ENCODE measurements at places on chromosomes 5 and 9.

GRCh38 chr5:116297296-116297814, 212.5 kb downstream of the COMMD10 start:
- no peak for DNase-seq

GRCh38 chr5:1899201-1899600, 16.5 kb upstream of the IRX4 start:
- no peak for DNase-seq

DNA sequence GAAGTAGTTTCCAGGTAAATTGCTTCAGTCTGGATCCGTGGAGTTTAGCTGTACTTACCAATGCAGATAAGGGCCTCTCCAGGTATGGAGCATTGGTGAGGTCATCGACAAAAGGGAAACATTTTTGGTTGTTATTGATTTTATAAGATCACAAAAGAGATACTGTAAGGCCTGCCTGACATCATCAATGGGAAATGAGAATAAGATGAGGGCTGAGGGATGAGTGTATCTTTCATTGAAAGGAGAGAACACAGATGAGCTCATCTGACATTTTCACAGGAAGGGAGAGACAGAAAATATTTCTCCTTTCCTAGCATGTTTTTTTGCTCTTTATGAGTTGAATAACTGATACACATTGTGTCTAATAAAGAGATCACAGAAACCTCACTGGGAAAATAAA, 233.6 kb downstream of the SAXO1 start:
- DNase-seq: no peak

GRCh38 chr9:1208157-1208556, 158.0 kb downstream of the DMRT2 start:
- no peak for DNase-seq

DNA sequence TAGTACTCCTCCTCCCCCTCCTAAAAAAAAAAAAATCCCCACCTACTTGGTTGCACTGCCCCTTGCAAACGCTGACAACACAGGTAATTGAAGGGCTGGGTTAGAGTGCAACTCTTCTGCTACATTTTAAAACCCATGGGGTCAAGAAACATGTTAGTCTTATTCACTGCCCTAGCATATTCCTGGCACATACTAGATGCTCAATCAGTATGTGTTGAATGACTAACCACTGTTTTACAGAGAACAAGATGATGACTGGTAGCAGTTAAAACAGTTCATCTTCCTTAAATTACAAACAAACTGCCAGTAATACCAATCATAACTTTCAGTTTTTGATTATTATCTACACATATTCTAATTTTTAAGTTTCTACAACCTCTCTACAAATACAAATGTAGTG, 124.4 kb downstream of the NFIB start:
- DNase-seq: no peak

DNA sequence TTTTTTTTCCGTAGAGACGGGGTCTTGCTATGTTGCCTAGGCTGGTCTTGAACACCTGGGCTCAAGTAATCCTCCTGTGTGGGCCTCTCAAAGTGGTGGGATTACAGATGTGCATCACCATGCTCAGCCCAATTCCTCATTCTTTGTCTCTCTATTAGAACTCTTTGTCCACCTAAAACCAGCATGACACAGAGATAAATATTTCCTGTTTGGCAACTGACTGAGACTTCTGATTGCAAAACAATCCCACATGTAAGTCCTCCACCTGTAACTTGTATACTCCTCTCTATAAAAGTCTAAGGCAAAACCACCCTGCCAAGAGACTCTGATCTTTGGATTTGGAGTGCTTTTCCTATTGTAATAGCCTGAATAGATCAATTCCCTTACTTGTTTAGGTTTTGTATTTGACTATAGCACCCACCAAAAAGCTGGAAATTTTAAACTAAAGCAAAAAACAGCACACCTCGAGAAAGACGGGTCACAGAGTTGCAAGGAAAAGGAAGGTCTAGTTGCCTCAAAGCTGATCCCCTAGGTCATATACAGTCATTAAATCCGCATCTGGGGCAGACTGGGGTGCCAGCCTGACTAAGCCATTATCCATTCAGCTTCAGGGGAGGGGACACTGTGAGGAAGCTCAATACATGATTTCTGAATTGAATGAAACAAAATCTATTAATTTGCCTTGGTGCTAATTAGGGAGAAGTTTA, 13.5 kb upstream of the KIF27 start:
- no peak for DNase-seq

- no peak for DNase-seq
These were observed 12.2 kb downstream of the TRAF1 start for GRCh38 chr9:120914396-120914795.

- no peak for DNase-seq
These were observed 42.8 kb upstream of the CDK20 start for GRCh38 chr9:88017096-88017495.

- no peak for DNase-seq
These were observed 16.3 kb downstream of the ECPAS start for GRCh38 chr9:111467778-111468367.

DNA sequence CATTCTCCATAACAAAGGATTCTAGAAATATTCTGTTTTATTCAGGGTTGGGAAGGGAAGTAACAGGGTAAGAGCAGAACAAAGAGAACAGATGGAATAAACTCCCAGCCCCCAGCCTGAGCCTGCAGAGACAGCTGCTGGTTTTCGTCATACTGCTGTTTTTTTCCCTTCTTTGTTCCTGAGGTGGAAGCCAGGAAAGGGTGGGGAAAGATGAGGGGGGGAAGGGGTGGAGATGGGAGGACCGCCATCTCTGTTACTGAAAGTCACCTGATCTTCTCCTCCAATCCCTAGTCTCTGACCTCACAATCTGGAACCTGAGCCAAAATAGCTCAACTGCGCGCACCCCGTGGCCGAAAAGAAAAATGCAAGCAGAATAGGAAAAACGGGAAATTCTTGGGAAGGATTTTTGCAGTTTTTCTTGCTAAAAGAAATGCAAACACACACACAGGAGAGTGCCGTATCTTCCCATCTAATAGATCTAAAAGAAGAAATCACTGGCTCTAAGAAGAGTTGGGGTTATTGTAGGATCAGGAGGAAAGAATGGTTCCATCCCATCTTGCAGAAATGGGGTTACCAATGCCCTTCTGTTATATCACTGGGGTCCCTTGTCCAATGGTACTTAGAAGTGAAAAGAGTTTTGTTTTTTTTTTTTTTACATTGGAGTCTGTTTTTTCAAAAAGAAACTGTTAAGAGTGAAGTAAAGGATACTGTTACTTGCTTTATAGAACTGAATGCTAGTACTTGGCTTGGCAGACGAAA, 57.9 kb downstream of the DIAPH1 start:
- DNase-seq: no peak

DNA sequence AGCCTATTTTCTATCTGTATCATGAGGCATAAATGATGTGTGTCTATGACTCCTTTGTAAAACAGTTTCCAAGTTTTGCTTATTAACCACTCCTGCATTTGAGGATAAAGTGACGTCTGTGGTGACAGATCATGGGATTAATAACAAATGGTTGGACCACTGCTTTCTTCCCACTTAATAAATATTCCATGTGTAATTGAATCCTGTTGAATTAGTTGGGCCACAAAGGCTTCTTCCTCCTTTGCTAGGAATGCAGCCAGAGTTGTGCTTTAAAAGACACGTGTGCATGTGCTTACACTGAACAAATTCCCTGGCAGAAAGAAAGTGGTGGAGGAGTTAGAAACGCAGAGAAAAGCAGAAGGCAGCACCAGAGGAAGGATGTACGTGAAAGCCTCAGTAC, 150.2 kb downstream of the ACTBL2 start:
- no peak for DNase-seq

DNA sequence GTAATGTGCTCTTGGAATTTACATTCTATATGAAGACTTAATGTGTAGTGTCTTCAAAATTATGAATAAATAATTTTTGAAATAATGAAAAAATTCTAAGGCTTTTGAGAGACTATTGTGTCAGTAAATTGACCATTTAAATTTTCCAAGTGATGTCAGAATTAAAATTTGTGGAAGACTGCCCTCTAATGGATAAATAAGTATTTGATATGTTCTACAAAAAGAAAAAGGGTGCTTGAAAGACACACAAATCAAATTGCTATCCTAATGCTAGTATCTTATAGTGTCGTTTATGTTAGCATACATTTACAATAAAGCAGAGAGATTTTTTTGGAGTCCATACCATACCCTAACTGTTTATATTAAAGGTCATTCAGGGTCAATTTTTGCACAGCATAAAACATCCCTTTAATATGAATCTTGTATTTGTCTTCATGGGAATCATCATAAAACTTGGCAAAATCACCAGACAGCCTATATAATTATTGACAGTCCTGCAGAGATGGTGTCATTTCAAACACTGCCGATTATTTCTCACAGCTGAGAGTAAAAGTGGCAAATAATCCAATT, 120.8 kb upstream of the SLC27A6 start:
- no peak for DNase-seq

DNA sequence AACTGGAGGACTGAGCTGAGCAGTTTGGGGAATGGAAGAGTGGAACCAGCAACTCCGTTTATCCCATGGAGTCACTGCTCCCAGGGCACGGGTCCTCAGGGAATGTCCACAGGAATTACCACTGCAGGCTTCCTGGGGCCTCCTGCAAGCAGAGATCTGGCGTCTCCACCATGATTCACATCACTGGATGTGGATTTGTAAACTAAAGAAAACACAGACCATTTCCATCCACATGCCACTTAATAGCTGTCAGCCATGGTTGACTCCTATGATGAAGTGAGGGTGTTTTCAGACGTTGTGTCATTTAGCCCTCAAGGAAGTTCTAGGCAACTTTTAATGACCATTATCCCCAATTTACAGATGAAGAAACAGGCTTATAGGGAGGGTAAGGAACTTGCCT, 30.2 kb downstream of the SNCAIP start:
- no peak for DNase-seq

- DNase-seq: no peak
These were observed 23.8 kb downstream of the CPLX2 start for GRCh38 chr5:175895215-175895614.

GRCh38 chr5:73592551-73592950, 27.0 kb downstream of the UTP15 start:
- no peak for DNase-seq

GRCh38 chr9:107847978-107848964, 358.7 kb upstream of the KLF4 start:
- DNase-seq: no peak

GRCh38 chr9:16964228-16964627, 93.8 kb upstream of the BNC2 start:
- no peak for DNase-seq

- DNase-seq: no peak
These were observed 210.6 kb downstream of the AUH start for GRCh38 chr9:91150998-91151717.

DNA sequence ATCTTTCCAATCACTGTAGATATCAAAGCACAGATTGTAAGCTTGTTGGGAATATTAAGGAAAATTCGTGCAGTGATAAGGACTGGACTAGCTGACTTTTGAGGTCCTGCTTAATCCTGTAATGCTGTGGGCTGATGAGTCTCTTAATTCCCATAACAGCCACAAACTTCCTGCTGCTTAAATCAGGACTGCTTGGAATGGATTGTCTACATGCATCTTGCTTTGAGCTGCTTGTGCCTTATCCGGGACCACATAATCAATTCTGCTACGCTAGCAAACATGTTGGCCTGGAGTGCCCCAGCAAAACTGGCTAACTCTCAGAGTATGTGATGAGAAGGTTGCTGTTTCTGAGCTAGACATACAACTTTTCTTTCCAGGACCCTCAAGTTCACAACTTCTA, 79.6 kb downstream of the SNCAIP start:
- no peak for DNase-seq

DNA sequence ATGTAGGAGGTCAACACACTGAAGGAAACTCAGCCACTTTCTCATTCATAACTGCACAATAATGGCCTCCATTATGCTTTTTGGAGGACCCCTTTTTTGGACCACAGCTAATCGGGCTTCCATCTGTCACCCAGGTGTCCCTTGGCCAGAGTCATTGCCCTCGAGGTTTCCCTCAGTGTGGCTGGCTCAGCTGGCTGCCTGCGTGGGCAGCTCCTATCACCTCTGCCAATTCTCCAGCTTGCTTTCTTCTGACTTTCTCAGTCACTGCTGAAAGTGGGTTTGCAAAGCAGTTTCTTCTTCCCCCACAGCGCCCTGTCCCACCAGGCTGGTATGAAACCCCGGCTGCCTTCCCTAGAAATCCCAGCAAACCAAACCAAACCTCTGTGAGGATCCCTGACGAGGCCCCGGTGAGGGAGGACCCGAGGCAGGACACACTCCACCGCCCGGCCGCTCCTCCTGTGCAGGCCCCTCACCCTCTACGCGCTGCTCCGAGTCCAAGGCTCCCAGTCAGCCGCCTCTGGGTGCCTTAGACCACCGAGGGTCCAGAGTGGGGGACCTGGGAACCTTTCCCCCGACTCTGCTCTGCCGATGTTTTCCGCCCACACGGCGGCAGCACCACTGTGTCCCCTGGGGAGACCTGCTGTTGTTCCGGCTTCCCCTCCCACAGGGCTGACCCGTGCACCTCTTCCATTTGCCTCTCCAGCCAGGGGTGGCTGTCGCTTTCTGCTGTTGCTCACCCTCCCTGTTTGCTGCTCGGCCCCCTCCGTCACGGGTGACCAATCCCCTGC, 109.5 kb downstream of the TENT4A start:
- no peak for DNase-seq

DNA sequence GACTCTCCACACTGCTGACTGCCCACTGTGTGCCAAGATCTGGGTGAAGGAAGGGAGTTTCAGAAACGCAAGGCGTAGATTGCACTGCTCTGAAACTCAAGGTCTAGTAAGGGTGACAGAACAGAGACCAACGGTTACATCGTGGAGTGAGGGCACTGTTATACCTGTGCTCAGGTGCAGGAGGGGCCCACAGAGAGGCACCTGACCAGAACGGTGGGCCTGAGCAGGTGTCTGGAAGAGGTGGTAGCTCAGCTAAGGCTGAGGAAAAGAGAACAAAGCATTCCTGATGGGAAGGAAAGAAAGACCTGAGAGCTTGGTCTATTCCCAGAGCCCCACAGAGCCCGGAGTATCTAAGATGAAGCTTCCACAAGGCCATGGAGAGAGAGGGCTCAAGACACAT, 267.2 kb downstream of the MED10 start:
- DNase-seq: no peak

GRCh38 chr5:62082370-62082801, 223.6 kb upstream of the KIF2A start:
- no peak for DNase-seq

GRCh38 chr9:103900466-103900865, 193.6 kb upstream of the SMC2 start:
- no peak for DNase-seq

- no peak for DNase-seq
These were observed 48.6 kb upstream of the FCN1 start for GRCh38 chr9:134966270-134966669.

DNA sequence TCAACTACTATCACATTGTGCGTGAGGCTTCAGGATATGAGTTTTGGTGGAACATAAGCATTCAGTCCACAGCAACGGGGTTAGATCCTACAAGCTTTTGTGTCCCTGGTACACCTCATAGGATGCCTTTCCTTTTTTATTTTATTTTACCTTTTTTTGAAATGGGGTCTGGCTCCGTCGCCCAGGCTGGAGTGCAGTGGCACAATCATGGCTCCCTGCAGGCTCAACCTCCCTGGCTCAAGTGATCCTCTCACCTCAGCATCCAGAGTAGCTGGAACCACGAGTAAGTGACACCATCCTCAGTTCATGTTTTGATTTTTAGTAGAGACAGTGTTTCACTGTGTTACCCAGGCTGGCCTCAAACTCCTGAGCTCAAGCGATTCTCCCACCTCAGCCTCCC, 86.0 kb upstream of the RAI14 start:
- no peak for DNase-seq

GRCh38 chr5:25006237-25006636, 361.5 kb upstream of the CDH10 start:
- no peak for DNase-seq

- DNase-seq: no peak
These were observed 45.3 kb upstream of the NAA35 start for GRCh38 chr9:85895685-85896084.

GRCh38 chr5:59357381-59357977, 536.0 kb downstream of the PDE4D start:
- no peak for DNase-seq

All from stimulated activated CD4-positive, alpha-beta T cell treated with anti-CD3 and anti-CD28 coated beads, Interleukin-4, amount 100 ng/mL, for 1 hour (primary cell).